ENCODE measurements at places on chromosomes 12 and 14.

- no peak for DNase-seq
Measured at GRCh38 chr14:66485910-66486421, at the start of gene CCDC196. Gene CCDC196, plus strand, starts transcription at chr14:66486371. Its CDS starts 132 bp downstream, at chr14:66486503.

DNA sequence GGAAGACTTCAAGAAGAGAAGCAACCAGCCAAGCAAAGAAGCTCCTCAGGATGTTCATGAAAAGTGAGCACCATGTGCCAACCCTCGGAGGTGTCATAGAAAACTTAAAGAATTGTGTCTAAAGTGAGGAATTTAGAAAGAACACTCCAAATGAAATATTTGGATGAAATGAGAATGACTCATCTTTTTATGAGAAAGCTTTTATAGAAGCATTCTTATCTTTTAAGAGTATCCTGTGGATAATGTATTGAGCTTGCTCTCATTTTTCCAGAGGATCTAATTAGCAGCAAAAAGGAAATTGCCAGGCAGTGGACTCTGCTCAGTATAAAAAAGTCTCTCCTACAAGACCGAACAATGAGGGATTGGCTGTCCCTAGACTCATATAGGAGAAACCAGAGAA, 454.9 kb downstream of the LRIG3 start:
- no peak for DNase-seq

DNA sequence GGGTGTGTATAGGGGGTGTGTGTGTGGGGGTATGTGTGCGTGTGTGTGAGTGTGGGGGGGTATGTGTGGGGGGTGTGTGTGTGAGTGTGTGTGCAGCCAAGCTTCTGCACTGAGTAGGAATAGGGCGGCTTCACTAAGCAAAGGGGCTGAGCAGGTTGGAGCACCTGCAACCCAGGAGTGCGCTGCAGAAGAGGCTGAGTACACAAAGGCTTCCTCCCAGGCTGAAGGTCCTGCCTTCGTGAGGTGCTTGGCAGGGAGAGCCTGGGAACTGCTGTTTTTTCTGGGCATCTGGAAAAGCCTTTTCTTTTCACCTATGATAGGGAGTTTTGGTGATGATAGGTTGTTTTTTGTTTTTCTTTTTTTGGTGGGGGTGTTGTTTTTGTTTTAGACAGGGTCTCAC, 6.0 kb upstream of the NUDT14 start:
- no peak for DNase-seq

GRCh38 chr12:49061157-49061650, 610 bp upstream of the KMT2D start:
- no peak for DNase-seq

GRCh38 chr12:50326590-50327284, 43.4 kb upstream of the LIMA1 start:
- DNase-seq: no peak

DNA sequence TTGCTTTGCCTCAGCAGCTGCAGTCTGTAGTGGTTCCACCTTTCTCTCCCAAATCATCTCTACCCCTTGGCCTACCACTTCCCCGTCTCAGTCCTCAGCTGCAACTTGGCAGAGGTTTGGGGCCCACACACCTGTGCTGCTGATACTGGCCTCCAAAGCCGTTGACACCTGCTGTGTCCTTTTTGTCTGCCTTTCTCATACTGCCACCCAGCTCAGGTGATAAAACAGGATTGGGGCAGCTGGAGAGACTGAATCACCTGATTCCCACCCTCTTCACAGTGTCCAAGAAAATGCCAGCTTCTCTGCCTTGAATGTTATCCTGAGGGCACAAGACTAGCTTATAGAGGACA, 103.7 kb downstream of the ETV6 start:
- no peak for DNase-seq

- no peak for DNase-seq
Measured at GRCh38 chr12:108831309-108831991, 25.9 kb downstream of the SSH1 start.

Data from H54 (cell line).